ENCODE measurements at places on chromosomes 4 and X. TPM values are rescaled to one million over a fixed set of nuclear protein-coding genes. Genes with fewer than 3 reads are reported as not detected.

The DMRTC1 gene
- not detected for polyA plus RNA-seq

The MEPE gene
- polyA plus RNA-seq: not detected

The TCEANC gene
- 4.2 TPM for polyA plus RNA-seq

DNA sequence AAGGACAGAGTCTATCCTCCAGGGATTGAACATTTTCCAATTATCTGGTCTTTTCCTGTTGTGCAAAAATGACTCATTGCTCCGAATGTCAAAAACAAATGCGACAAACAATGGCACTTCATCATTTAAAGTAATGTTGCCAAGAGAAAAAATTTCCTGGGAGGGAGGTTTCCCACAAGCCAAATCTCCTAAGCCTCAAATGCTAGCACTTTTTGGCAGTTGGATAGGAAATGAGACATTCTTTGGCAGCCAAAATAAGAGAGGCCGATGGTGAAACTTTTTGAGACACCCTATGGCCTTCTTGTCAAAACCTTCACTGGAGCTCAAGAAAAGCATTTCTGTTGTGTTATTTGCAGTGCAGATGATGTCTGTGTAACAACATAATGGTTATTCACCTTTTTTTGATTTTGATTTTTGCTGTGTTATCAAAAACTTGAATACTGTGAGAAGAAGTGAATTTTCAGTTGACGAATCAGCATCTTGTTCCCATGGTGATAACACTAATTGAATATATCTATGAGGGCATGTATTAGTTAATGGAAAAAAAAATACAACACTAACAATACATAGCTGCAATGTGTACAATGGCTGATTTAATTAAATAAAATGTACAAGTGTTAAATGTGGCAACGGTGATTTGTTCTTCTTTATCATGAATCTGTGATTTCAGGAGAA is 333.8 kb downstream of the ANK2 start:
- peak; percentile 69 for DNase-seq

- DNase-seq: no peak
Measured at GRCh38 chr4:8461086-8461485, 20.5 kb downstream of the TRMT44 start.

DNA sequence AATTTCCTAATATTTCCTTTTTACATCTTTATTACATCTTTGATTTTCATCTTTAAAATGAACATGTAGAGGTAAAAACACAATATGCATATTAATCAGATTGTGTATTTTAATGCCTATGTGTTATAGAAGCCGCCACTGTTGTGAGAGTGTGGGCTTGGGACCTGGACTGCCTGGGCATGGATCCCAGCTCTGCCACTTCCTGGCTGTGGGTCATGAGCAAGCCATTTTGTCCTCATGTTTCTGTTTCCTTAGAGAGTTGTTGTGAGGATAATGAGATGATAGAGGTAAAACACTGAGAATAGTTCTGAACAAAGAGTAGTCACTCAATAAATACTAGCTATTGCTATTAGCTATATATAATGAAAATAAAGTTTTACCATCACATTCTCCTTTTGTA is 38.4 kb upstream of the SCOC start:
- DNase-seq: no peak
